ENCODE measurements at places on chromosomes 1 and 21. TPM values are rescaled to one million over a fixed set of nuclear protein-coding genes. Genes with fewer than 3 reads are reported as not detected.

The SPSB1 gene
- 3.0 TPM for total RNA-seq

The IL19 gene
- not detected for total RNA-seq

The DENND1B gene
- 32.7 TPM for total RNA-seq

The RBBP5 gene
- 19.7 TPM for total RNA-seq

The MSH4 gene
- total RNA-seq = 0.98 TPM

The MYOCOS gene
- under 0.01 TPM for total RNA-seq

The VHLL gene
- total RNA-seq = 0.25 TPM

The EVA1B gene
- 3.7 TPM for total RNA-seq

The CCDC17 gene
- total RNA-seq = 0.25 TPM

The SLX9 gene
- 8.4 TPM for total RNA-seq

The GPR3 gene
- 0.25 TPM for total RNA-seq

The ANKRD35 gene
- total RNA-seq = 1.7 TPM

The DCST1 gene
- total RNA-seq = 0.25 TPM

The FAM72C gene
- total RNA-seq = not detected

The KLF17 gene
- total RNA-seq = under 0.01 TPM

The COG2 gene
- 20.2 TPM for total RNA-seq

The RHCE gene
- 0.25 TPM for total RNA-seq

Data from temporal lobe (tissue), 4 donors.